CD4-positive, alpha-beta T cell treated with Interleukin-4 for 1 hour (primary cell): ENCODE measurements at places on chromosomes 12 and 14.
A peak's percentile ranks its signal among the peaks of the same experiment; 100 is the strongest.

- DNase-seq: no peak
Measured at GRCh38 chr12:80798281-80798680, 81.6 kb downstream of the MYF5 start.

DNA sequence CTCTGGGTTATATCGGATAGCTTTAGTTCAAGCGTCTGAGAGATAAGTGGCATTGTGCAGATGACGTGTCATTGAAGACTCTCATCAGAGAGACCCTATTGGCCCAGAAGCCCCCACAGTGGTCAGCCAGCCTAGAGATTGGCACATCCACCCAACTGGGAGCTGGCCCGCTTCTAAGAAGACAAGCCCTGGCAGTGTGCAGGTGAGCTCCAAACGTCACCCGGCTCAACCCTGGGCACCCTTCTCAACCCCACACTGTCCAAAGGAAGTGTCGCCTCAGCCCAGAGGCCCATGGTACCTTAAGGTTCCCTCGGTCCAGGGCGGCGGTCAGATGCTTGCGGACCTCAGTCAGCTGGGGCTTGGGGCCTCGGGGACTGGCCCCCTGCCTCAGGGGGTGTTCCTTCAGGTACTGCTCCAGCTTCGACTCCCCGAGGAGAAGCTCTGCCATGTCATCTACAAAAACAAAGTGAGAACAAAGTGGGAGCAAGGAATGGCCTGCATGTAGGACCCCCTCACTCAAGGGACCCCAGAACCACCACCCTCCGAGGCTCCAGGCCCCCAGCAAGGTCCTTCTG lies 30.3 kb downstream of the TTC7B start:
- no peak for DNase-seq

GRCh38 chr12:117212563-117213190 lies 22.4 kb upstream of the FBXO21 start:
- DNase-seq: peak; percentile 43

DNA sequence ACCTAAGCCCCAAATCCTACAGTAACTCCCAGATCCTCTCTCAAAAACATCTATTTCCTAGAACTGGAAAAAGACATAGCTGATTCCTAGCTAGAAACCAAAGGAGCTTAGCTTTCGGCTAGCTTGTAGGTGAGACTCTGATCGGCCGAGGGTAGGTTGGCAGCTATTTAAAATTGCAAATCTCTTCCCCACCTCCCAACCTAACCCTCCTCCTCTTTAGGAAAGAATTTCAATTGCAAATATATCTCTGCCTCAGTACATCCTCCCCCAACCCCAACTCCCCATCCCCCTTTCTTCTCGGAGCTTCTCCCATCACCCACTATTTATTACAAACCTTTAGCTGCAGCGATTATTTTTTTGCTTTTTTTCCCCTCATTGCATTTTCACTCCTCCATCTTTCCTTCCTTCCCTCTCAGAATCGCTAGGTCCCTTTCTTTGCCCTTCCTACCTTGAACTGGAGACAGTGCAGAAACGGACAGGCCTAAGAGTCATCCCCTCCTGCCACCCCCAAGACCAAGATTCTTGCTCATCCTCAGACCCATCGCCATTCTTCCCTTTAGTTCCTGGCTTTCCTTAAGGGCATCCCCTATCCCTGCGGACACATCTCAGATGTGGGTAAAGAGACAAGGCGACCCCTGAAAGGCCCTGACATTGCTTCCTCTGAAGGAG lies 13.4 kb downstream of the ZFHX2 start:
- no peak for DNase-seq

GRCh38 chr12:55051197-55051947 lies 31.6 kb downstream of the NEUROD4 start:
- no peak for DNase-seq

DNA sequence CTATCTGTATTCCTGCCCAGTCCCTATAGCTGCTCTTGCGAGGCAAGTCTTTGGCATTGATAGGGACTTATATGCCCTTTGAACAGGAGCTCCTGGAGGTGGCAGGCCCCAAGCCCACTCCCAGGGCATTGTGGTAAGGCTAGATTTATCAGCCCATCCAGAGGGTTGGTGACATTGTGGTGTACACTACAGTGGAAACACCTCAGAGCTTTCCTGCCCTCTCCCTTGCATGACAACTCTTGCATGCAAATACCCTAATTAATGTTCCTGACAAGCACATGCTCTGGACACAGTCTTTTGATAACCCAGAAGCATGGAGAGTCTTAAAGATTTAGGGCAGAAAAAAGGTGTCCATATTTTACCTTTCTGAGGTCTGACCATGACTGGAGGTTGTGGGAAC lies 815 bp upstream of the RIPK3 start:
- DNase-seq: no peak
